NCI-H1092 (cell line): ENCODE measurements at places on chromosomes 12 and 14.

- no peak for DNase-seq
These were observed 187.0 kb downstream of the SPTSSA start for GRCh38 chr14:34275078-34275477.

DNA sequence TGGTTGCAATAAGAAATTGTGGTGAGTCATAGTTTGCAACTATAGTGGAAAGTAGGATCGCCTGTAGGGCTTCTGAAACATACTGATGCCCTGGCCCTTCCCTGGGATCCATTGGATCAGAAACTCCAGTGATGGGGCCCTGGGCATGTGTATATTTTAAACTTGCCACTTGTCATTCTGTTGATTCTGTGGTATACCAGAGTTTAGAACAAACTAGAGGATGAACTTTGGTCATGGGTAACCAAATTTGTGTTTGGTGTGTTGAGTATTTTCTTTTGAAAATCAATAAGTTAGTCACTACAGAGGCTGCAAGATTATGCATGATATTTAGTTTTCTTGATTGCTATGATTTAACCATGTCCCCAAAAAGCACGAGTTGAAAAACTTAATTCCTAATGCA lies 142.2 kb downstream of the SLC15A5 start:
- no peak for DNase-seq

GRCh38 chr14:106850913-106851825 lies 1324.8 kb downstream of the TMEM121 start:
- DNase-seq: no peak

DNA sequence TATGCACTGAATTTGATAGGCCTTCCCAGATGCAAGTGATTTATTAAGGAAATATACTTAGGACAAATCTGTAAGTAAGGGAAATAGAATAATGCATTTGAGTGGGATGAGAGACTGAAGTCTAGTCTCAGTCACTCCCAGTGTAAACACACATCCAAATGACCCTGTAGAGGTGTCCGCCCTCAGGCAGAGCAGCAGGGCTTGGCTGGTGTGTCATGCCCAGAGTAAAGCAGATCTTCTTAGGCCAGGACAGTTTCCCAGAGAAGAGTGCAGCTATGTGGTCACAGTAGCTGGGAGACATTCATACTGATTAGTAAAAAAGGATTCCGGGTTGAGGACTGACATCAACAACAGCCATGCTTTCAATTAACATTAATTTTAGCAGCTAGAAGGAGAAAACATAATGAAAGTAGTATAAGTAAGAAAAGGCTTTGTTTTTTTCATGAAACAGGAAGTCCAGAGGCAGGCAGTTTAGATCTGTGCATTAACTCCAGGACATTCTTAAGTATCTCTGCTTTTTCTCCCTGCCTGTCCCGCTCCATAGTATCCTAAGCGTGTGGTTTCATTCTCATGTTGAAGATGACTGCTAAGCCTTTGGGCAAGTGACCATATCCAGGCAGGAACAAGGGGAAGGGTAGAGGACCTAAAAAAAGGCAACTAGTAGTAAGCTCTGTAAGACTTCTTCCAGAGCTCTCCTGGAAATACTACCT lies 35.7 kb downstream of the CNTN1 start:
- DNase-seq: no peak

GRCh38 chr12:5745251-5745888 lies 199.7 kb downstream of the ANO2 start:
- peak; percentile 60 for DNase-seq

GRCh38 chr14:31567655-31568054 lies 6.5 kb downstream of the NUBPL start:
- no peak for DNase-seq

- peak; percentile 17 for DNase-seq
These were observed 54.9 kb downstream of the EID3 start for GRCh38 chr12:104358353-104359003.

- DNase-seq: no peak
These were observed 25.0 kb upstream of the SYCP3 start for GRCh38 chr12:101764051-101764792.

DNA sequence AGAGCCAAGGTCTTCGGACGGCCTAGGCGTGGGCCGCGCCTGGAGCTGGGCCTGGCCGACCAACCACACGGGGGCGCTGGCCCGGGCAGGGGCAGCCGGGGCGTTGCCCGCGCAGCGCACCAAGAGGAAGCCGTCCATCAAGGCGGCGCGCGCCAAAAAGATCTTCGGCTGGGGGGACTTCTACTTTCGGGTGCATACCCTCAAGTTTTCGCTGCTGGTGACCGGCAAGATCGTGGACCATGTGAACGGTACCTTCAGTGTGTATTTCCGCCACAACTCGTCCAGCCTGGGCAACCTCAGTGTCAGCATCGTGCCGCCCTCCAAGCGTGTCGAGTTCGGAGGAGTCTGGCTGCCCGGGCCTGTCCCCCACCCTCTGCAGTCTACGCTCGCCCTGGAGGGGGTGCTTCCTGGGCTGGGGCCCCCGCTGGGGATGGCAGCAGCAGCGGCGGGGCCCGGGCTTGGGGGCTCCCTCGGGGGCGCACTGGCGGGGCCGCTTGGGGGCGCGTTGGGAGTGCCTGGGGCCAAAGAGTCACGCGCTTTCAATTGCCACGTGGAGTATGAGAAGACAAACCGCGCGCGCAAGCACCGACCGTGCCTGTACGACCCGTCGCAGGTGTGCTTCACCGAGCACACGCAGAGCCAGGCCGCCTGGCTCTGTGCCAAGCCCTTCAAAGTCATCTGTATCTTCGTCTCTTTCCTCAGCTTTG lies 4.4 kb upstream of the SHMT2 start:
- no peak for DNase-seq

DNA sequence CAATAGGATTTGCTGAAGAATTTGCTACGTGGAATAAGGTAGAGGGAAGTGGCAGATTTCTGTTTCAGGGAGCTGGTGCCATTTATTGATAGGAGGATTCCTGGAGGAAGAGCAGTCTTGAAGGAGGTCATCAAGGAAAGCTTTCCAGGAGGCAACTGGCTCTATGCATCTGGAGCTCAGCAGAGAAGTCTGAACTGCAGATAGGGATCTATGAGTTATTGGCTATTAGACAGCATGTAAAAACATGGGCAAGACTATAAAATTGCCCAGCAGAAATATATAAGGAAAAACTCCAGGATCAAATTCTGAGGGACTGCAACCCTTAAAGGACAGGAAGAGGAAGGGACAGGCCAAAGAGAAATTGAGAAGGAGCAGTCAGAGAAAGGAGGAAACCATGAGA lies 8.9 kb upstream of the RAP1B start:
- DNase-seq: no peak

DNA sequence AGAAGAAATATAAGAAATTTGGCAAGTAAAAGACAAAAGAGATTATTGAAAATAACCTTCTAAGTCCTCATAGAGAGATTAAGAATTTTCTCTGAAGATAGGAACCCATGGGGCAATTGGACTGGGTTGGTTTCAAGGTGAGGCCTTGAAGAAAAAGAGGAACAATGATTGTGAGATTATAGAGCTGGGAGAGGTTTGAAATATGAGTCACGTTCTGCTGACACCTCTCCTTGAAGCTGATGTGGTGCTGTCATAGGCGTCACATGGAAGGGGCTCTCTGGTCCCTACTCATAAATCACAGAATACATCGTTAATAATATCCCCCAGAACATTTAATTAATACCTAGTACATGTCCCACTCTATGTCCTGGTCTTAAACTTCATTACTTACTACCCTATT lies 227.6 kb upstream of the PDE3A start:
- DNase-seq: no peak

DNA sequence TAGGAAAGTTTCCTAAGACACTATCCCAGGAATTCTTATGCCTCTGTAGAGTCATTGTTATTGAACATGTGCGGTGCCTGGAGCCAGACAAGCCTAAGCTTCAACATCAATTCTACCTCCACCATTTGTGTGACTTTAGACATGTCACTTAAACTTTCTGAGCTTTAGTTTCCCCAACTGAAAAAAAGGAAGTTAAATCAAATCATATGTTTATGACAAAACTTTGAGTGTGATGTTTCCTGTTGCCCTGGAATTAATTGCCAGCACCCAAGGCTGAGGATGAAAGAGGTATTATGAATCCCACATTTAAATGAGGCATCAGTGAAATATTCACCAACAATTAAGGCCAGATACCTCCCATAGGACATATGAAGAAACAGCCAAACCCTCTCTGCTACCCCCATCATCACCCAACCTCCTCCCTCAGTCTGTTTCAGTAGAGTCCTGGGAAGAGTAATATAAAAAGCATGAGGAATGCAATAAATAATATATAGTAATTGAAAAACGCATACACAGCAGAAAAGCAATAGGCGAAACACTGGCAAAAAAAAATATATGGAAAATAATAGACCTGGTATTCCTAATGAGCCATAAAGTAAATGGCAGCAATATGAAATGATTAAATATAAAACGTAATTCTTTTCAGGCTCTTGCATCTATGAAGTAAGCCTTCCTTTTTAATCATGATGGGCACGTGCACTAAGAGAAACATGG lies 182.0 kb upstream of the DCN start:
- DNase-seq: no peak

DNA sequence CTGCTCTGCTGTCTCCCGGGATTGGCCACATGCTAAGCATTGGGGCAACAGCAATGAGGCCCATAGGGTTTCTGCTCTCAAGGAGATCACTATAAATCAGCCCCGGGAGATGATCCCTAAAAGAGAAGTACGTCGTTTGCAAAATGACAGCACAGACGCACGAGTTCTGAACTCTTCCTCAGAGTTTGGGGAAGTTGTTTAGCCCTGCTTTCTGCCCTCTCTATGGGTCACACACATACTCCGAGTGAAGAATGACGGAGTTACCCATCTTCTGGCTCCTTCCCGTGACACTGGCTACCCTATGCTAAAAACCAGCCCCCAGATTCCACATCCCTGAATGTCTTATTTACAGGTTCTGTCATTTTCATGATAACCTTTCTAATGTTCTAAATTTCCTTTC lies 258.0 kb upstream of the PLEKHG7 start:
- DNase-seq: no peak

GRCh38 chr12:69502345-69503081 lies 32.3 kb downstream of the FRS2 start:
- no peak for DNase-seq

- no peak for DNase-seq
These were observed 36.9 kb upstream of the SMUG1 start for GRCh38 chr12:54225666-54226065.

DNA sequence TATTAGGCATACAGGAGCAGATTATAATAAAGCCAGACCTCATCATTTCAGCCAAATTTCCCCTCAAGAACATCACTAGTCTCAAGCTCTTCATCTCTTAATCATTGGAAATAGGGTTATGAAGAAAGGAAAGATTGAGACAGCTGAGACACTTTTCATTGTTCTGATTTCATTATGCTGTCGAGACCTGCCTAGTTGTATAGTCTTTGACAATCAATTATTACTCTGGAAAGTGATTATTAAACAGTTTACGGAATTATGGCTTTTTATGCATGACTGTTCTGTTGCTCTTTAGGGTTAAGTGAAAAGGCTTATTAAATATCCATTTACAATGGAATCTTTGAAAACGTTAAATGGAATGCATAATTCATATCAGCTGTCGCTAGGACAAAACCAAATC lies 48.3 kb downstream of the TTC6 start:
- DNase-seq: no peak

DNA sequence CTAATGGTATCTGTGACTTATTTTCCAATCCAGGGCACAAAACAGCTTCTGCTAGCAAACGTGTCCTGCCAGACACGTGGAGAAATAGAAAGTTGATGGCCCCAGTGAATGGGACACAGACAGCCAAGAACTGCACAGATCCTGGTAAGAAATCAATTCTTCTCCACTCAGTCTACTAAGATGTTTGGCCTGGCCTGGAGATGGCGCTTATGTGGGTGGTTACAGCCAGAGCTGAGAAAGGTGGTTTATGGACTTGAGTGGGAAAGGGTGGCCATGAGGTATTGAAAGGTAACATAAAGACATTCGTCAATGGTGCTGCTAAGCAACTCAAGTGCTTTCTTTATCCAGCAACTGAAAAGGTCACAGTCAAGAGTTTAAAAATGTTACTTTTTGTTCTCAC lies 2.9 kb downstream of the SLC24A4 start:
- no peak for DNase-seq

DNA sequence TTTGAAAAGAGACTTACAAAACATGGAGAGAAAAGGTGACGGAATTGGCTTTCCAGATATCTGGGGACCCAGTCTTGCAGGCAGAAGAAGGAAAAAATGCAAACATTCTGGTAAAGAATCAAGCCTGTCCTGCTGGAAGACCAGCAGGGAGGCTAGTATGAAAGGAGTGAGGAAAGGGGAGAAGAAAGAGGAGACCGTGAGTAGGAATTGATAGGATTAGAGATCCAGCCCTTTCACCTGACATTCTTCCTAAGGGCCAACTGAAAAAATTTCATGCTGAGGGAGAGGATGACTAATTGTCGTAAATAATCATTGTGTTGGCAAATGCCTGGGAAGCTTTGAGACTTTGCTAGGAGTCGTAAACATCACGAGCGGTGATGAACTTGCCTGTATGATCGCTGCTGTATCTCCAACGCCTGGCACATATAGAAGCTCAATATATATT lies 12.1 kb downstream of the BHLHE41 start:
- no peak for DNase-seq

DNA sequence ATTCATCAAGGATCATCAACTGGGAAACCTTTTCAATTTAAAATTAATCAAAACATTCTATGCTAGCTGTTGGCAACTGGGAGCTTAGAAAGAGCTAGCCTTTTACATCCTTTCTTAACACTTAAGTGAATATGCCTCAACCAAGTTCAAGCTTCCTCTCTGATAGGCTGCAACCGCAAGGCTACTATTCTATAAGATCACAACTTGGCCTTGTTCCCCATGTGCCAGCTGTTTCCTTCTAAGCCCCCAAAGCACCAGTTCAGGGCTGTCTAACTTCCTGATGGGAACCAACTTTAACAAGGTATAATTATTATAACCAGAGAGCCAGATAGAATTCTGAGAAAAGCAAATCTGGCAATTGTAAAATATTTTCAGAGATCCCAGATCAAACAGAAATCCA lies 37.0 kb downstream of the KCNC2 start:
- DNase-seq: no peak

GRCh38 chr12:113298861-113299545 lies 35.9 kb downstream of the SLC8B1 start:
- peak; percentile 44 for DNase-seq

DNA sequence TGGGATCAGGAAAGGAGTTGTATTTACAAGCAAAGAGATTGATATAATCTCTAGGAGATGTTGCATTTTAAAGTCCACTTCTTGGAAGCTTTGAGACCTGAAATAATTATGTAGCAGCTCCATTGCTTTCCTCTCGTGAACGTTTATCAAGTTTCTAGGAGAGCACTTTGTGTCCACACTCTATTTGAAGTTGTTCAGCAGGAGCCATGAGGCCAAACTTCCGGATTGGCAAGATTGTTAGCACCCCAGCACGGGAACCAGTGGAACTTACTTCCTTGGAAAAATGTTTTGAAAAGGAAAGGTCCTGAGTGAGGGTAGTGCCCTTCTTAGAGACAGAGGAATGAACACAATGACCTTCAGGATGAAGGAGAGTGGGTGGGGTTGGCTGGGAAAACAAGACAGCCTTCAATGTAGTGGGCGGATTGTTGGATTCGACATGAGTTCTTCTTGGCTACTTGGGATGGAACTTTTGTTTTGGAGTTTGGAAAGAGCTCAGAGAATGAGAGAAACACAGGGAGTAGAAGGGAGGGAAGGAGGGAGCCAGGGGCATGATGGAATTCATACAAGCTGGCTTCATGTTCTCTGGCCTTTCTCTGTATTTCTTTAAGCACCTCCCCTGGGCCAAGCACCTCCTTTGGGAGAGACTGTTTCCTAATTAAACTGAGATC lies 23.8 kb upstream of the CISTR start:
- DNase-seq: no peak
